ENCODE measurements at places on chromosomes 6 and 20. TPM values are rescaled to one million over a fixed set of nuclear protein-coding genes. Genes with fewer than 3 reads are reported as not detected.

GRCh38 chr20:20628314-20628713 lies 84.1 kb downstream of the RALGAPA2 start:
- DNase-seq, result no peak

DNA sequence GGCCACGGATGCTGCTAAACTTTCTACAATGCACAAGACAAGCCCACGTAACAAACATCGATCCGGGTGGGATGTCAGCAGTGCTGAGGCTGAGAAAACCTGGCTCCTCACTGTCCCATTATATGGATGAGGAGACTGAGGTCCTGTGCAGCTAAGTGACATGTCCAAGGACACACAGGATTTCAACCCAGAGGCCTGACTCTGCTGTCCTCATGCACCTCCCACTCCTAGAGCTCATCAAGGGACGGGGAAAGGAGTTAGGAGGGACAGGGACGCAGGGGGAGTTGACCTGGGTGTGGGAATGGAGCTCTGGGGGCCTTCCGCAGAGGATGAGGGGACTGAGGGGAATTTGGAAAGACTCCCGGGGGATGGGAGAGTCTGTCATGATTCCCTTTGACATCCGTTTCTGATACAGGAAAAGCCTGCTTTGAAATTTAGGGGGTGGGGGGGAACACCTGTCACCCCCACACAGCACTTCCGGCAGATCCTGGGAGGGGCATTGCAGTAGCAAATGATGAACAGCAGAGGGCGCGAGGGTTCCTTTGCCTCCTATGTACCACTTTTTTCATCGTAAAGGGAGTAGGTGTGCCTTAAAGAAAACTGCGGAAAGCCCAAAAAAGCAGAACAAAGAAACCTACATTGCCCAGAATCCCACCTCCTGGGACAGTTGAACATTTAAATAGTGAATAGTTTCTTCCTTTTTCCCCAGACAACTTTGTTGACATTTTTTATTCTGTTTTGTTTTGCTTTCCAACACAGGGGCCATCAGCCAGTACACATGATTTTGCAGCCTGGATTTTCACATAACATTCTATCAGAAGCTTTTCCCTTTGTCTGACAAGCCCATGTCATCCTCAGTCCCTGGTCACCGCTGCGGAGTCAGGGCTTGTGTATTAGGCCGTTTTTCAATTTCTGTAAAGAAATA lies 48.6 kb downstream of the SLC2A10 start:
- peak; percentile 34 for DNase-seq

GRCh38 chr6:122020588-122021264 lies 378.7 kb upstream of the HSF2 start:
- DNase-seq, result peak; percentile 30

GRCh38 chr6:167485186-167485978 lies 160.5 kb downstream of the TTLL2 start:
- DNase-seq, result no peak

Gene IP6K3
- 0.34 TPM for polyA plus RNA-seq

Gene SULF2
- polyA plus RNA-seq, result 51.7 TPM

DNA sequence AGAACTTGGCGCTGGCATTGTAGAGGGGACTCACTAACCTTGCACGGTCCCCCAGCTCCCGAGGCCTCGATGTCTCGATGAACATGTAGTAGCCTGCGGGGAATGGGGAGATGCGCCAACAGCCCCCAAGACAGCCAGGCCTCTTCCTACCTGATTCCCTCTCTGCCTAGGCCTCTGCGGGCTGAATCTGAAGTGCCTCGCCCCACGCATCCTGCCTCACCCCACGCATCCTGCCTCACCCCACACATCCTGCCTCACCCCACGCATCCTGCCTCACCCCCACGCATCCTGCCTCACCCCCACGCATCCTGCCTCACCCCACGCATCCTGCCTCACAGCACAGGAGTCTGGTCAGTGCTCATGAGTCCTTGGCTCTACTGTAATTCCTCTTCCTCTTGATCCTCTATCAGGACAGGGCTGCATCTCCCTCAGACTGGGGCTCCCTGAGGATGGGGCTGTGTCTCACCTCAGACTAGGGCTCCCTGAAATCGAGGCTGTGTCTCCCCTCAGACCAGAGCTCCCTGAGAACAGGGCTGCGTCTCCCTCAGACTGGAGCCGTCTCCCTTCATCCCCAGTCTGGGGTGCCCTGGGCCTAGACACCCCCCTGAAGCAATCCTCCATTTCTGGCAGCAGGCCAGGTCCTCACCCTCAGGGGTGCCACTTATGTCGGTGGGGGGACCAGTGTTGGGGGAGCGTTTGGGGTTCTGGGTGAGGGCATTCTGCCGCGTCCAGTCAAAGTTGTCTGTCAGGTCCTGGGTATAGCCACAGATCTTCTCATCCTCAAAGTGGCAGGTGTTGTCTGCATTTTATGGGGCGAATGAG lies 53.6 kb downstream of the MDGA1 start:
- DNase-seq, result no peak

Gene GHRH
- polyA plus RNA-seq, result 0.79 TPM

GRCh38 chr6:139448051-139448649 lies 73.7 kb upstream of the CITED2 start:
- DNase-seq, result no peak

Gene LIME1
- 7.5 TPM for polyA plus RNA-seq

DNA sequence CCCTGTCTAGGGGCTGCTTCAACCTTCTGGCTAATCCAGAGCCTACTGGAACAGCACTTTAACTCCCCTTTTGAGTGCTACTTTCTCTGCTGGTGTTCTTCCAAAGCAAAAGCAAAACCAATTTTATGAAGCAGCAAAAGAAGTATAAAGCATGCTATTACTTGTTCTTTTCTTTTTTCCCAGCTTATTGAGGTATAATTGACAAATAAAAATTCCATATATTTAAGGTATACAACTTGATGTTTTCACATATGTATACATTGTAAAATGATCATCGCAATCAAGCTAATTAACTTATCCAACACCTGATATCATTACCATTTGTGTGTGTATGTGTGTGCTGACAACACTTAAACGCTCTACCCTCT lies 14.9 kb downstream of the ID4 start:
- no peak for DNase-seq

- DNase-seq, result no peak
Measured at GRCh38 chr6:157534977-157535339, 154.0 kb downstream of the ZDHHC14 start.

Gene NR2E1
- polyA plus RNA-seq, result not detected

DNA sequence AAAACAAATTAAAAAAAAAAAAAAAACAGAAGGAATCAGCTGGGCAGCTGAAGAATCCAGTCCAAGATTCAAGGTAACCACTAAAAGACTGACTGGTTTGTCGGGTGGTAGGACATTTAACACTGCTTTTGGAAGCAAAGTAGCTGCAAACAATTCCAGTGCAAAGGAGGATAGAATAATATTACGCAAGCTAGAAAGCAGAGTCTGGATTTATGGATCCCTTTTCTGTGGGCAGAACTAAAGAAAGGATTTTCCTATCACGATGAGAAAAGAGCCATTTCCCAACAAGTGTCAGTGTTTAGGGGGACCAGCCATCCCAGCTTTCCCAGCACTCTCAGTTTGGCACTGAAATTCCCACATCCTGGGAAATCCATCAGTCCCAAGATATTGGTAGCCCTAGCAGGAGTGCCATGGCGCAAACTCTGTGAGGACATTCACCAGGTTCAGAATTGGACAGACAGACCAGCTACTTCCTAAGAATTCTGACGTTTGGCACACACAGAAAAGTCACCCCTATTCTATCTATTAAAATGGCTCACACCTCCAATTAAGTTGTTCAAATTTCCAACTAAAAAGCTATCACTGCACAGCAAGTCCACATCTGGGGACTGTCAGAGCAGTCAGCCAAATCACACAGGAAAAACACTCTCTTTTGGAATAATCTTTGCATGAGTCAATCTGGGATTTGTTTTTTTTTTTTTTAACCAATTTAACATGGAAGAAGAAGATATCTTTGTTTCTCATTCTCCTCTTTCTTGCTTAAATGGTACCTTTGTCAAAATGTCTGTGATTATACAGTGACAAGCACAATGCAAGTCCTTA lies 356.8 kb upstream of the ARID1B start:
- no peak for DNase-seq

DNA sequence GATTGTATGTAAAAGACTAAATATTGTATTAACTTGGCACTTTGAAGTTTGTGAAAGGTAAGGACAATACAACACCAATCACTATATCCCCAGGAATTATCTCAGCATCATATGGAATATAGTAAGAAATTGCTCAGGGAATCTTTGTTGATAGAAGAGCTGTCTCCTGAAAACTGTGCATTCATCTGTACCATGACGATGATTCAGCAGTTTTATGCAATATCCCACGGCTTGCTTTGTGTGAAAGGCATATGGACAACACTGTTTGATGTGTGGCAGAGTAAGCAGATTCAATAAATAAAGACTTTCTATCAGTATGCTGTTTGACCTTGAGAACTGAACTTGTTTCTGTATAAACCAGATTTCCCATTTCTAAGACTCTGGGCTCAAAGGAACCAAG lies 147.5 kb upstream of the PLN start:
- DNase-seq, result no peak

DNA sequence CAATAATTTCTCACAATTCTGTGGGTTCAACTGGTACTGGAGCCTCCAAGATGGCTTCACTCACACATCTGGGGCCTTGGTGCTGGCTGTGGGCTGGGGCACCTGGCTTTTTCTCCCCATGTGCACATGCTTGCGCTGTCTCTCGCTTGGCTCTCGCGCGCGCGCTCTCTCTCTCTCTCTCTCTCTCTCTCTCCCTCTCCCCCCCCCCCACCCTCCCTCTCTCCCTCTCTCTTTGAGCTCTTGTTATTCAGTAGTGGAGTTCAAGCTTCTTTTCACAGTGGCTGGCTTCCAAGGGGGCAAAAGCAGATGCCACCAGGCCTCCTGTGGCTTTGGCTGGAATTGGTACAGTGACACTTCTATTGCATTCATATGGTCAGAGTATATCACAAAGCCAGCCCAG lies 10.8 kb upstream of the TBCC start:
- DNase-seq, result no peak

Gene HTR1B
- polyA plus RNA-seq, result 1.2 TPM

Gene VNN1
- 2.0 TPM for polyA plus RNA-seq

Gene SDHAF4
- polyA plus RNA-seq, result 13.4 TPM

Gene OTOR
- polyA plus RNA-seq, result not detected

DNA sequence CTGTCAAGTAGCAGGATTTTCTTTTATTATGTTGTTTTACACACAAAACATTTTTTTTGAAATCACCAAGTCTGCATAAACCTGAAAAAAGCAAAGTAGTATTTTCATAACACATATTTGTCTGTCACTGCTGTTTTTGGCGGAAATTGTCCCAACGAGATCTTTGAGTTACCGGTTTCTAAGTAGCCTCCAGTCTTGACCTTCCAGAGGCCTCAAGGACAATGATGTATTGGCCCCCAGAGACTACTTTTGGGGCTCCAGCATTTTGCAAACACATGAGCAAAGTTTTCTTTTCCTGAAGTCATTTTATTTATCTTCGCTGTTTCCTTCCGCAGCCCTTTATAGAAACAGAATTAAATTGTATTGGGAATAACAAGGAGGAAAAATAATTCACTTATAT lies 862.6 kb downstream of the KIF16B start:
- no peak for DNase-seq

Gene UST
- 2.9 TPM for polyA plus RNA-seq

GRCh38 chr6:137258170-137258569 lies 39.0 kb upstream of the IFNGR1 start:
- no peak for DNase-seq

Gene TCP11
- 0.09 TPM for polyA plus RNA-seq

Gene ECT2L
- 0.13 TPM for polyA plus RNA-seq

Gene IL17F
- polyA plus RNA-seq, result 0.55 TPM

Gene PERP
- polyA plus RNA-seq, result 77.6 TPM

Measured in large intestine (tissue), 12 donors.